ENCODE measurements at places on chromosomes 6 and 20. TPM values are rescaled to one million over a fixed set of nuclear protein-coding genes. Genes with fewer than 3 reads are reported as not detected.
A peak's percentile ranks its signal among the peaks of the same experiment; 100 is the strongest.

RBBP8NL gene
- 1.1 TPM for total RNA-seq

NKX2-2 gene
- total RNA-seq = not detected

HLA-DQA1 gene
- total RNA-seq = 200 TPM

DEFB132 gene
- total RNA-seq = not detected

DNA sequence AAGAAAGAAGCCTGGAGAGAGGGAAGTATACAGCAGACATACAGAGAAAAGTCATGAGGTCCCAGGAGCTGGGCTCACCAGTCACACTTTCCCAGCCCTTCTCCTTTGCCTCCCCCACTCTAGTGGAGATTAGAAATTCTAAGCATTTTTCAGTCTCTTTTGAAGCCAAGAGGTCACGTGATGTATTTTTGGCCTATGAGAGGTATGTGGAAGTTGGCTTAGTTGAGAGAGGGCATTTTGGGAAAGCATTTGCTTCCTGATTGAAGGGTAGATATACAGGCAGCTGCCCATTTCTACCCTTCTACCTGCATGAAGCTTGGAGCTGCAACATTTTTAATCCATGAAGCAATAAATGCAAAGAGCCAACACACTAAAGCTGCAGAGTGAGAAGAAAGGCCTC, 106.0 kb upstream of the TNFAIP3 start:
- H3K36me3 ChIP-seq = no peaks in the 10 kb centered on the region
- no peak overlapping the region for H3K27ac ChIP-seq
- no peak for DNase-seq
- H3K4me1 ChIP-seq = no peaks in the 10 kb centered on the region

GRCh38 chr6:155678361-155678760, 222.7 kb upstream of the NOX3 start:
- no peak overlapping the region for H3K4me3 ChIP-seq
- H3K27ac ChIP-seq = no peak overlapping the region
- H3K27me3 ChIP-seq = no peaks in the 10 kb centered on the region
- no peaks in the 10 kb centered on the region for H3K36me3 ChIP-seq

GRCh38 chr6:136103763-136104311, 146.3 kb downstream of the MTFR2 start:
- no peak for DNase-seq
- no peaks in the 10 kb centered on the region for H3K4me1 ChIP-seq
- peak overlapping the region; percentile 6 for H3K27ac ChIP-seq
- no peaks in the 10 kb centered on the region for H3K36me3 ChIP-seq
- no peak overlapping the region for H3K4me3 ChIP-seq

DNA sequence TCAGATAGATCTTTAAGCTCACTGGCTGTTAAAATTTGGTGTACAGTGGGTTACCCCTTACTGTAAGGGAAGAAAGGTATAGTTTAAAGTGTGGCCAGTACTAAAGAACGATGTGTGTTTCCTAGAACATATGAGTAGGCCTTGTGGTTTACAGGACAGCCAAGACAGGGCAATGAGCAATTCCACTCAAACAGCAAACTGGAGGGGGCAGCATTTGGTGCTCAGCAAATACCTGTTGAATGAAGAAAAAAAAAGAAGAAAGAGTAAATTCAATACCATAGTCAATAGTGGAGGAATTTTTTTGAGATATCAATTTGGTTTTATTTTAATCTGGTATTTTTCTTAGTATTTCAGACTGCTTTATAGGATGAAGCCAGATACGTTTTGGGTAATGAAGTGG, 3.8 kb upstream of the NCOA5 start:
- H3K4me1 ChIP-seq = peaks cover 12% of the 10 kb centered on the region
- H3K27me3 ChIP-seq = peaks cover 3% of the 10 kb centered on the region
- no peak for DNase-seq
- H3K36me3 ChIP-seq = no peaks in the 10 kb centered on the region
- H3K4me3 ChIP-seq = no peak overlapping the region

- H3K27ac ChIP-seq = no peak overlapping the region
- no peaks in the 10 kb centered on the region for H3K4me1 ChIP-seq
- no peaks in the 10 kb centered on the region for H3K27me3 ChIP-seq
- no peaks in the 10 kb centered on the region for H3K36me3 ChIP-seq
These were observed 82.7 kb downstream of the SAMD3 start for GRCh38 chr6:130140084-130140483.

DNA sequence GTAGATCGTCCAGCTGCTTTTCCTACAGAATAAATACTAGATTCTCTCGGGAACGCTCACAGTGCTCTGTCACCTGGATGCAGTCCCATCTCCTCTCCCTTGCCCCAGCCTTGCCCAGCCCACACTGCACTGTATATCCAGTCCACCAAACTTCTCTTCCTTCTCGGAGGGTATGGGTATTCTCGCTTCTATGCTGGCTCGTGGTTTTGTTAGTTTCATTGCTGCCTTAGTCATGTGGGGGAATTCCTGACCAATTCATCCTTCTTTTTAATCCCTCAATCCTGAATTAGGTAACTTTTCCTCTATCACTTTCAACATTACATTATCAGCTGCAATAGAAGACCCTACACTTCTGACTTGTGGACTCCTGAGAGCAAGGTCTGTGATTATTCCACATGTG, 252.4 kb downstream of the GMDS start:
- H3K36me3 ChIP-seq = no peaks in the 10 kb centered on the region
- no peaks in the 10 kb centered on the region for H3K4me1 ChIP-seq

DNA sequence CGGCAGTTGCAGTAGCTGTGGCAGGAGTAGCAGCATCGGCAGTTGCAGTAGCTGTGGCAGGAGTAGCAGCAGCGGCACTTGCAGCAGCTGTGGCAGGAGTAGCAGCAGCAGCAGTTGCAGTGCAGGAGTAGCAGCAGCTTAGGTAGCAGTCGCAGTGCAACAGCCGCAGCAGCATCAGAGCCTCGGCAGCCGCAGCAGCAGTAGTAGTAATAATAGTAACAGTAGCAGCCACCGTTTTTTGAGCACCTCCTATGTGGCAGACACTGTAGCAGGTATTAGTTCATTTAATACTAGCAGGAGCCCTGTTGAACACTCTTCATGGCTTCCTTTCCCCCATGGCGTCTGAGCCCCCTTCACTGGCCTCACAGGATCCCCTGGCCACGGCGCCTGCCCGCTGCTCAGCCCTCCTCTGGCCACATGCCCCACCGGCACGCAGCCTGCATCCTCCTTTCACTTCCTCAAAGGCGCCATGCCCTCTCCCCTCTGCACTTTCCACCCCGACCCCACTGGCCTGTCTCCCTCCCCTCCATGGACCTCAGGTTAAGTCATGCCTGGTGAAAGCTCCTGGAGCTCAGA, 19.1 kb upstream of the IRF4 start:
- DNase-seq = no peak
- no peaks in the 10 kb centered on the region for H3K36me3 ChIP-seq
- no peaks in the 10 kb centered on the region for H3K4me1 ChIP-seq
- peaks cover 9% of the 10 kb centered on the region for H3K27me3 ChIP-seq

DNA sequence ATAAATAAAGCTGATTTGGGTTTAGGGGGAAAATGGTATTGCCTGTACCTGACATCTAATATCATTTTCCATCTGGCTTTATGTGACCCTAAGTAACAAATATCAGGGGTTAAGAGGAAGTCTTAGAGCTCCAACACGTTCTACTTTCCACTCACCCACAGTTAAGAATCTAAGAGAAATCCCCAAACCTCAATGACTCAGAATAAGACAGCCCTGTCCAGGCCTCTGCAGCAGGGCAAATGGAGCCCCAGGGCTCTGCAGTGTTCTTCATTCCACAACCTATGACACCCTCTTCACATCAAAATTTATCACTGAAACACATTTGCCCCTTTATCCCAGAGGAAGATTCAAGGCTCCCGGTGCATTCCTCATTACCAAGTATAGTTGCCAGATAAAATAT, 20.3 kb upstream of the TENT5A start:
- H3K4me1 ChIP-seq = no peaks in the 10 kb centered on the region
- no peaks in the 10 kb centered on the region for H3K27me3 ChIP-seq
- no peaks in the 10 kb centered on the region for H3K36me3 ChIP-seq

DNA sequence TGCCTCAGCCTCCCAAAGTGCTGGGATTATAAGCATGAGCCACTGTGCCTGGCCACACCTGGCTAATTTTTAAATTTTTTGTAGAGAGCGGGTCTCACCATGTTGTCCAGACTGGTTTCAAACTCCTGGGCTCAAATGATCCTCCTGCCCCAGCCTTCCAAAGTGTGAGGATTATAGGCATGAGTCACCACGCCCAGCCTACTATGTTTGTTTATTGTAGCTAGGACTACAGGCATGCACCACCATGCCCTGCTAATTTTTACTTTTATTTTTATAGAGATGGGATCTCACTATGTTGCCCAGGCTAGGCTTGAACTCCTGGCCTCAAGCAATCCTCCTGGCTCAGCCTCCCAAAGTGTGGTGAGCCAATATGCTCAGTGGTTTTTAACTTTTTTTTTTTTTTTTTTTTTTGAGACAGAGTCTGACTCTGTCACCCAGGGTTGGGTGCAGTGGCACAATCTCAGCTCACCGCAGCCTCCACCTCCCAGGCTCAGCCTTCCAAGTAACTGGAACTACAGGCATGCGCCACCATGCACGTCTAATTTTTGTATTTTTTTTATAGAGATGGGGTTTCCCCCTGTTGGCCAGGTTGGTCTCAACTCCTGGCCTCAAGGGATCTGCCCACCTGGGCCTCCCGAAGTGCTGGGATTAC, 12.0 kb upstream of the DDX43 start:
- no peak for DNase-seq
- no peaks in the 10 kb centered on the region for H3K27me3 ChIP-seq
- H3K4me3 ChIP-seq = no peak overlapping the region
- no peak overlapping the region for H3K27ac ChIP-seq
- no peaks in the 10 kb centered on the region for H3K36me3 ChIP-seq

- no peak overlapping the region for H3K4me3 ChIP-seq
- H3K4me1 ChIP-seq = no peaks in the 10 kb centered on the region
- no peaks in the 10 kb centered on the region for H3K27me3 ChIP-seq
- H3K36me3 ChIP-seq = no peaks in the 10 kb centered on the region
- H3K27ac ChIP-seq = no peak overlapping the region
- no peak for DNase-seq
These were observed 583.8 kb upstream of the GJE1 start for GRCh38 chr6:141548966-141549365.

- no peaks in the 10 kb centered on the region for H3K27me3 ChIP-seq
- DNase-seq = no peak
- no peak overlapping the region for H3K4me3 ChIP-seq
- peaks cover 17% of the 10 kb centered on the region for H3K4me1 ChIP-seq
These were observed 30.4 kb downstream of the SYNJ2 start for GRCh38 chr6:158011980-158012566.

GRCh38 chr20:47568019-47568418, 66.3 kb downstream of the NCOA3 start:
- no peaks in the 10 kb centered on the region for H3K36me3 ChIP-seq
- no peak for DNase-seq
- no peak overlapping the region for H3K4me3 ChIP-seq
- H3K4me1 ChIP-seq = peaks cover 36% of the 10 kb centered on the region

DNA sequence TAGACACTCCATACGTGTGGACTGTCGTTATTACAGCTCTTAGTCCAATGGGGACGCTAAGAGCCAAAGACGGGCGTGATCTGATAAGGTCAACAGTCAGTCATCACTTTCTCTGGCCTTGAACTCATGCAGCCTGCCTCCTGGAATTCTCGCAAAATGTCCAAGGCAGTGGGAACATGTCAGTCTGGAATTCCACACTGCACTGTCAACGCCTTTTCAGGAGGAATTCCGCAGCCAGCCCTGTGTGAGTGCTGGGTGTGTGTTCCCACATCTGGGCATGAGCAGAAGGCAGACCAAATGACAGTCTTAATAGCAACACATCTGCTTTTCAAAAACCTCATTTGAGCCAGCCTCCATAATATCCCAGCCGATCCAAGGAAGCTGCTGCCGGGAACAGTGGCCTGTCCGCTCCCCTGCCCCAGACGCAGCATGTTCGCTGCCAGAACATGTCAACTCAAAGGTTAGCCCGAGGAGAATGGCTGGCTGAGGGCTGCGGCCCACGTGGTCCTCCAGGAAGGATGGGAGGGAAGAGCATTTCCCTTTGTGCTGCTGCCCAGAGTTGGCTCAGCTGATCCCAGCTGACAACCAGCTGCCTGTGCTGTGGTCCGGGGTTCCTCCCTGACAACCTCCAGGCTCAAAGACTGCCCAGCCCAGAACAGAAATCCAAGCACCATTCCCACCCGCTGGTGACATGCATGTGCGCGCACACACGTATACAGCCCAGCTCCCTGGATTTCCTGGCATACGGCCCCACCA, 103.1 kb downstream of the SULF2 start:
- no peaks in the 10 kb centered on the region for H3K36me3 ChIP-seq
- H3K4me3 ChIP-seq = no peak overlapping the region
- DNase-seq = peak; percentile 71
- peaks cover 8% of the 10 kb centered on the region for H3K4me1 ChIP-seq

DNA sequence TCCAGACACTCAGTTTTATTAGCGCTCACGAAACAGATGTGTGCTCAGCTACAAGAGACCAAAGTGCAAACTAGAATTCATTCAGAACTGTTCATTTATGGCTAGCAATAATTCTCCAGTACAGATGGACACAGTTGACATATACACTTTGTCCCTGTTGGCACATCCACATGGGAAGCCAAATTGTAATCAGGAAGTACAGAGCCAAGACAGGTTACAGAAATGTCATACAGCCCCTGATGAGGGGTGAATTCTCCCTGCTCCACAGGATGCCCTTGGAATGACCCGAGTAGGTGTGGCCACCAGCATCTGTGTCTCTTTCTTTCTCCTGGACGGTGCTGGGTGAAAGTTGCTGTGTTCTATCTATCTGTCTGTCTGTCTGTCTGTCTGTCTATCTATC, 7.6 kb downstream of the DHX35 start:
- no peak for DNase-seq
- no peaks in the 10 kb centered on the region for H3K27me3 ChIP-seq
- no peak overlapping the region for H3K27ac ChIP-seq
- H3K4me1 ChIP-seq = no peaks in the 10 kb centered on the region

GRCh38 chr6:26593278-26594130, 3.2 kb upstream of the ABT1 start:
- H3K4me3 ChIP-seq = no peak overlapping the region
- H3K27ac ChIP-seq = no peak overlapping the region
- peaks cover 5% of the 10 kb centered on the region for H3K4me1 ChIP-seq
- no peak for DNase-seq
- peaks cover 6% of the 10 kb centered on the region for H3K36me3 ChIP-seq
- peaks cover 24% of the 10 kb centered on the region for H3K27me3 ChIP-seq

DNA sequence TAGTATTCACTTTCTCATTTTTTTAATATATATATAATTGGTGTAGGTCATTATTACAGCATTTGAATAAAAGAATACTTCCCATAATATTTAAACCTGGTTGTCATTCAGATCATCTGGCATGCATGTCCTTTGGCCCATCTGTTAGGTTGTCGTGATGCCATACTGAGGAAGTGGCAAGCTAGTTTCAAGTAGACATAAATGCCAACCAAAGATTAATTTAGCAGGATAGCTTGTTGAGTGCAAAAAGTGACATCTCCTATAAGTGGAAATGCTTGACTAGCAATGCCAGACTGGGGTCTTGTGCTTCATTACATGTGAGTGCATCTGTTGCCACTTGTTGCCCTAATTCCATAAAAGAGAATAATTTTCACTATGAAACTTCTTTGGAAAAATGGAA, 1044.7 kb downstream of the GRIK2 start:
- no peak for DNase-seq
- H3K27ac ChIP-seq = no peak overlapping the region
- no peak overlapping the region for H3K4me3 ChIP-seq
- H3K27me3 ChIP-seq = no peaks in the 10 kb centered on the region
- no peaks in the 10 kb centered on the region for H3K4me1 ChIP-seq
- no peaks in the 10 kb centered on the region for H3K36me3 ChIP-seq
